CD4-positive, alpha-beta T cell treated with Interleukin-10 for 1 hour (primary cell): ENCODE measurements at places on chromosomes 1 and 21.

DNA sequence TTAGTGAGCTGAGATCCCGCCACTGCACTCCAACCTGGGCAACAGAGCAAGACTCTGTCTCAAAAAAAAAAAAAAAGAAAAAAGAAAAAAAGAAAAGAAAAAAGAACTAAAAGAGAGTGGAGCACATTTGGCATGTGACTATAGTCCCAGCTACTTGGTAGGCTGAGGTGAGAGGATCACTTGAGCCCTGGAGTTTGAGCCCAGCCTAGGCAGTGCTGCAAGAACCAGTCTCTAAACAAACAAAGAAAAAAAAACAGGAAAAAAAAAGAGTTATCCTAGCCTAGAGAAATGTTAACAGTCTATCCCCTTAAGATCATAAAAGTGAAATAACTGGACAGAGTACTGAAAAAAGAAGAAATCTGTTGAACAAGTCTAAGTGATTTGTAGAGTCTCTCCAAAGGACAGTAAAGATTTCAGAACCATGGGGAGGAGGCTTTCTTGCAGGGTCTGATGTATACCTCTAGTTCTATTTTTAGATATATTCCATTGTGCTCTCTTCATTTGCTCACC lies 4.5 kb upstream of the PRDX1 start:
- DNase-seq, result no peak

DNA sequence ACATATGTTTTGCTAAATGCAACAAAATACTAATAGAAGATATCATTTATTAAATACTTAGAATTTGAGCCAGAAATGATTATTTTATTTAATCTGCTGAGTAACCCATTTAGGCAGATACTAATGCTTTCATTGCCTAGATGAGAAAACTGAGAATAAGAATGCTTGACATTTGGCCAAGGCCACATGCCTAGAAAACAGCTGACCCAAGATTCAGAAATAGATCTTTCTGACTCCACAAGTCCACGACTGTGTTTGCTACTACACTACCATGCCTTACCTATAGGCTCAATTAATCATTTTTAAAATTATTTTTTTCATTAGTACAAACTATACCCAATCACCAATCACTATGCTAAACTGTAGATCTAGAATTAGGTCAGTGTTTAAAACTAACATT lies 129.7 kb downstream of the ATP1B1 start:
- no peak for DNase-seq

DNA sequence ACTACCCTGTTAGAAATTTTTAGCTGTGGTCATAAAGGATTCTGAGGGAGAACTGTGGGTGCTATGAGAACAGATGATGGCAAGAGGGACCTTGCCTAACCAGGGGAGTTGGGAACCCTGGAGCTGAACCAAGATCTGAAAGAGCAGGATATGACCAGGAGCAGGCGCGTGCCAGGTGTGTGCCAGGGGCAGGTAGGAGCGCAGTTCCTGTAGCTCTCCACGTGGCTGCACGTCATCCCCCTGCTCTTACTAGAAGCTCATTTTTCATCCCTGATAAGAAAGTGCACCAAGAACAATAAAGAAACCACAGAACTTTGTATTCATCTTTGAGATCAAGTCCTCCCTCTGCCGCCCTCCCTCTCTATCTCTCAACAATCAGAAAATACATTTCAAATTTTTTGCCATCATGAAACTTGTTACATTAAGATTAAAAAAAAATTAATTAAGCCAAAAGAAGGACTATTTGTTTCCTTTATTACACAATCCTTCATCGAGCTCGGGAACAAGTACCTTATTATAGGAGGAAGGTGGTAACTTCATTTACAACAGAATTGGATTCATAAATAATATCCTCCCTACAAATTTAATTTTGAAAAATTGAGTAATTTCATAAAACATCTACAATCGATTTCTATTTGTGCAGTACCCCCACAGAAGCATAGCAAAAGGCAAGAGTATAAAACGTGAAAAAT lies 78.5 kb downstream of the SLC35F3 start:
- no peak for DNase-seq

DNA sequence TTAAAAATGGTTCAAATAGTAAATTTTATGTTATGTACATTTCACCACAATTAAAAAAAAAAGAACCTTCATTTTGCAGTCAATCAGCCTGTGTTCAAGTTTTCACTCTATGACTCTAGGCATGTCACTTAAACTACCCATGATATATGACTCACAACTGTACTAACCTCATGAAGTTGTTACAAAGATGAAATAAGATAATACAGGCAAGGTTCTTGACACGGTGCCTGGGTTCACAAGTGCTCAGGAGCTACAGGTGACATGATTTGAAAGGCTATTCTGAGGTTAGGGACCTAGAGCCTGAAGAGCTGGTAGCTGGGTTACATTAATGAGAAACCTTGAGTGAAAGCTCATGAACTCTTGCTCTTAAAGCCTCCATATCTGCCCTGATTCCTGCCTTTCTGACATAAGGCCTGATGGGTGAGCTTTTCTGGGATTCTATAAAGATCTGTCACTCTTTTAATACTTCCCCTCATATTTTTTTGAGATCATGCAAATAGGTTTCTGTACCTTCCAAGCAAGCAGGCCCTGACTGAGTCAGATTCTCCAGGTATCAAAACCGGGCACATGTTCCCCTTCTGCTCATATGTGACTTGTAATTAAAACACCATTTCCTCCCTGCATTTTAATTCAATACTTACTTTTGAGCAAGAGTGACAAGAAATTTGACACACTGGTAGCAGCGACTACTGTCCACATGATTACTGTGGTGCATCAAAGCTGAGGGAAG lies 34.0 kb downstream of the PCSK9 start:
- no peak for DNase-seq

GRCh38 chr21:42687796-42688195 lies 34.4 kb downstream of the PDE9A start:
- no peak for DNase-seq

GRCh38 chr1:184854496-184855140 lies 100.0 kb upstream of the EDEM3 start:
- DNase-seq, result no peak

DNA sequence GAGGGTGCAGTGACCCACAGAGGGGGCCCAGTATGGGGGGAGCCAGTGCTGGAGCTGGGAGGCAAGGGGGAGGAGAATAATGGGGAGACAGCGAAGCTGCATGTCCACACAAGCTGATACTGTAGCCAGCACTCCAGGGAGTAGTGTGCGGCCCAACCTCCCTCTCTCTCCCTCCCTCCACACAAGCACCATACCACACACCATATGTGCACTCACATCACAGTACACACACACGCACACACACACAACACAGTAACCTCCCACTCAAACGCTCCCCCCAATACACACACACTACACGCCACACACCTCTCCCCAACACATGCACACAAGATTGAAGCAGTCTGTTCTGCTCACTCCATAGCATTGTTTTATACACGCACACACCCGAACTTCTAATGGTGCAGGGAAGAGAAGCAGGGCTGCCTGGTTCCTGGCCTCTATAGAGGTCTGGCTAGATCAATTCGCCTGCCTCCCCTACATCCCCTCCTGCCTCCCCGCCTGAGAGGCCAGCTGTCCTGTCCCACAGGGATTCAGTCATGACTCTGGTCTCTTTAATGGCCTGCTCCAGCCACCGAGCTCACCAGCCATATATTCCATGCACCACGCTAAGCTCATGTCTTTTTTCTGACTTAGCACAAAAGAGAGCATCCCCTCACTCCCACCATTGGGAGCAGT lies 3.8 kb downstream of the NCDN start:
- no peak for DNase-seq
